Activated gamma-delta T cell treated with anti-CD3 and anti-CD28 coated beads, Interleukin-2, amount 50 U/mL, for 16 hours (primary cell): ENCODE measurements at places on chromosomes 6 and 20.

DNA sequence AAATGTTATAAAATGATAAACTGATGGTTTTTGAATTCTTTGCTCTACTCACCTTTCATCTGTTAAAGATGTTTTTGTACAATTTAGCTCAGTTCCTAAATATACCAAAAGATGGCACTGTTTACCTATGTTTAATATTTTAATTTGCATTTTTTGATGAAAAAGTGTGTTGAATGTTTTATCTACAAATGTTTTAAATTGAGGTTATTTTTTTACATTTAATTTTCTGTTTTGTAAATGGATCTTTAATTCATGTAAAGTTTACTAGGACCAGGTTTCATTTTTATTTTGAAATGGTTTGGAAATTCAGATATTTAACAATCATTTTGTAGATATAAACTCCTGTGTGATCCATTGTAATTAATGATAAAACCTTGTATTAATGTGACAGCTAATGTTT lies 30.0 kb downstream of the CDKAL1 start:
- DNase-seq, result no peak

GRCh38 chr6:6737671-6738070 lies 149.2 kb downstream of the LY86 start:
- DNase-seq, result no peak

DNA sequence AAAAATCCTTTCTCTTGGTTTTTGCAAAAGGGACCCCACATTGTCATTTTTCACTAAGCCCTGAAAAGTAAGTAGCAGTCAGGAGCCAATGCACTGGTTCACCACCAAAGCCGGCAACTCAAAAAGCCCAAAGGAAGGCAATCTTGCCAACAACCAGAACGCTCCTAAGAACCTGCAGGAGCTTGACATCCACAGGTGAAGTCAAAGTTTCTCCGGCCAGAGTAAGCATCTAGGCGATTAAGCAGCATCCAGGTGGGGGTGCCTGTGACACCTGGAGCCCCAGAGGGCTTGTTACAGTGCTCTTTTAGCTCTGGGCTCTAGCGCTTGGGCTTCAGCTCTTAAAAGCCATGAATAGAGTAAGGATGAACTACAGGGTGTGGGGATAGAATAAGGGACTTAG lies 36.1 kb downstream of the SLC35D3 start:
- DNase-seq, result no peak

GRCh38 chr20:33853507-33853813 lies 42.3 kb downstream of the CHMP4B start:
- DNase-seq, result no peak

- DNase-seq, result no peak
Observed at GRCh38 chr6:123805921-123806320, 2.3 kb downstream of the NKAIN2 start.

- DNase-seq, result no peak
Observed at GRCh38 chr20:45100563-45101245, at the start of gene KCNS1. Gene KCNS1, minus strand, starts transcription at chr20:45101127. Its CDS starts 1,891 bp downstream, at chr20:45099236.

GRCh38 chr20:37828684-37829083 lies 74.2 kb upstream of the VSTM2L start:
- DNase-seq, result no peak

DNA sequence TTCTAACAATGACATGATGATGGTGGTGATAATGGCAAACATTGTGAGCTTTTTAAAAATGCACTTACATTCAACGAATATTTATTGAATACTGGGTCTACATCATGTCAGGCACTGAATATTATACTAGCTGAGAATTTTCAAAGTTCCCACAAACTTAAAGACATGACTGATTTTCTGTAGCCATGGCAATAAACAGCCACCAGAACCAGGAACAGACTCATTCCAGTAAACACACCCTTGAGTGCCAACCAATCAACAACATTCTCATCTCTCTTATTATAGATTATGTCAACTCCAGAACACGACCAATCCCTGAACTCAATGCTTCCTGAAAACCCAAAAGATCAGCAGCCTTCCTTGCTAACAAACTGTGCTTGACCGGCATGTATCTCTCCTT lies 212.4 kb upstream of the RUNX2 start:
- DNase-seq, result no peak

- no peak for DNase-seq
Observed at GRCh38 chr6:21750575-21750974, 157.0 kb downstream of the SOX4 start.

- no peak for DNase-seq
Observed at GRCh38 chr20:38751360-38751976, 3.2 kb downstream of the ACTR5 start.

GRCh38 chr6:166903027-166903426 lies 53.3 kb downstream of the RNASET2 start:
- no peak for DNase-seq
